ENCODE measurements at places on chromosomes 3 and 15.

DNA sequence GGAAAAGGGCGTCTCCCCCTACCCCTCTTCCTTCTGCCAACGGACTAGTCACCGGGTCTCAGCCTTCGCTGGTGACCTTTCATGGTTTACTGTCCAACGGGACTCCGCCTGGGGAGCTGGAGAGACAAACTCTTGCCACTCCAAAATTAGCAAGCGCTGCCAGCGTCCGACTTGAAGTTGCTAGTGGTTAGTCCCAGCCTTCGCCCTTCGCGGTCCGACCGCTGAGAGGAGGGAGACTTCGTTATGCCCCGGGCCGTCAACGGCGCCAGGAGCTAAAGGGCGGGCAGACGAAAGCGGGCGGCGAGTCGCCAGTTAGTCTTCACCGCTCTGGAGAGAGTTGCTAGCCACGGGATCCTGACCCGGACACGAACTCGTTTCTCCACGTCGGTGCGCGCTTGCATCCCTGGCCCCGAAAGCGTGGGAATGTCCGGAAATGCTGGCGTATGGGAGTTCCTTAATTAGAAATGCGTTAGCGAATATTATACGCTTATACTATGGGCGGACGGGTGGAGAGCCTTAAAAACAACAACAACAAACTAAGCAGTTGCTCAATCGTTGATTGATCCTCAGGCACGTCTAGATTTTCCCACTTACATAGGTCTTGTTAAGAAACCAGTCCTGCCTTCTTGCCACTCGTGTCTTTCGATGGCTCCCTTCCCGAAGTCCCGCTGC, 716 bp downstream of the SMC4 start:
- peak; percentile 32 for DNase-seq

- DNase-seq: no peak
Measured at GRCh38 chr3:29226706-29227105, 54.2 kb upstream of the RBMS3 start.

GRCh38 chr3:151845306-151845905, 28.0 kb upstream of the SUCNR1 start:
- no peak for DNase-seq

- DNase-seq: peak; percentile 47
Measured at GRCh38 chr15:69451951-69452691, 497 bp upstream of the RPLP1 start.

DNA sequence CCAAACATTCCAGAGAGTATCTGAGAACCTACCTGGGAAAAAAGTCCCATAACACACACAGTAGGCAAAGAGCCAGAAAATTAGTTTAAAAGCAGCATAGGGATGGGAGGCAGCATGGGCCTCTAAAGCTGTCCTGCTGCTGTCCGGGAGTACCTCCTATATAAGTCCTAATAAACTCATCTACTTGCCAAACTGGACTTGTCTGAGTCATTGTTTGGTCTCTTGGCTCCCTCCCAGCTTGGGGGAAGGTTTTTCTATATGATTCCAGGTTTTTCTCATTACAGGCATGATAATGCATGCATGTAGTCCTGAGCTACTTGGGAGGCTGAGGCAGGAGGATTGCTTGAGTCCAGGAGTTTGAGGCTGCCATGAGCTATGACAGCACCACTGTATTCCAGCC, 17.5 kb upstream of the HACD2 start:
- DNase-seq: peak; percentile 16

GRCh38 chr3:129934234-129935123, 40.0 kb upstream of the TRH start:
- DNase-seq: peak; percentile 45

- DNase-seq: no peak
Measured at GRCh38 chr3:195297446-195297845, 26.5 kb upstream of the XXYLT1 start.
